ENCODE measurements at places on chromosomes 6 and 20.

GRCh38 chr20:53319716-53320115 is 273.9 kb downstream of the ZNF217 start:
- no peak for DNase-seq

DNA sequence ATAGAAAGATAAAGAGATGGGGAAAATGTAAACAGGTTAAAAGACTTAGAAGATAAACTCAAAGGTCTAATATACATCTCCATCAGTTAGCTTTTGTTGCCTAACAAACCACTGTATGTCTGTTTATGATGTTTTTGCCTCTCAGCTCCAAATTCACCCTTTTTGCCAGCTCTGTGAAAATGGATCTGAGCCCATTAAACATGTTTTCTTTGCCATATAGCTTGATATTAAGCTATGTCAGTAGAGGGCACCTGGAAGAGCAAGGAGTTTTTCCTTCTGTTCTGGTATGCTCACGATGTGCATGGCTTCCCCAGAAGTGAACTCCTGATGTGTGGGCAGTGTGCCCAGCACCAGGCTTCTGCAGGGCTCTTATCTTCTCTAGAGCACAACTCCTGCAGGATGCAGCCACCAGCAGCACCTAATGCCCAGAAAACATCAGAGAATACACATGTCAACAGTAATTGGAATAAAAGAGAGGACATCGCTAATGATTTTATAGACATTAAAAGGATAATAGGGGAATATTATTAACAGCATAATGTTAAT is 14.6 kb upstream of the SNX9 start:
- no peak for DNase-seq

DNA sequence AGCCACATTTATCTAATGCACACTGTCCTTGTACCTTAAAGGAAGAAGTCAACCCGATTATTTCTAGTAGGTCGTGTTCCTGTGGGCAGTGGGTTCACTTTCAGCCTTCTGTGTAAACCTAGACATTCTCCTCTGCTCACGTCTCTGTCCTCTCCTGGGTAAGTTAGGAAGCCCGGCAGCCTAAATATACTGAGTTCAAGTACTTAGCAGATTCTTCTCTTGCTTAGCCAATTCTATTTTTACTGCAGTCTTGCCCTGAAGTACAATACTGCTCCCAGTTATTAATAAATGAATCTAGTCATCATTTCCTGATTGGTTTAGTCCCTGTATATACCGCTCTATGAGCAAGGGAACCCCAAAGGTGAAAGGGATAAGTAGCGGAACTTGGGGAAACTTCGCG is 14.6 kb upstream of the GPR63 start:
- DNase-seq = no peak

GRCh38 chr6:138146544-138146943 is 15.2 kb upstream of the ARFGEF3 start:
- no peak for DNase-seq

- no peak for DNase-seq
These were observed 166.9 kb upstream of the RNF24 start for GRCh38 chr20:4181956-4182945.

GRCh38 chr6:69705954-69706353 is 90.9 kb downstream of the LMBRD1 start:
- DNase-seq = no peak

DNA sequence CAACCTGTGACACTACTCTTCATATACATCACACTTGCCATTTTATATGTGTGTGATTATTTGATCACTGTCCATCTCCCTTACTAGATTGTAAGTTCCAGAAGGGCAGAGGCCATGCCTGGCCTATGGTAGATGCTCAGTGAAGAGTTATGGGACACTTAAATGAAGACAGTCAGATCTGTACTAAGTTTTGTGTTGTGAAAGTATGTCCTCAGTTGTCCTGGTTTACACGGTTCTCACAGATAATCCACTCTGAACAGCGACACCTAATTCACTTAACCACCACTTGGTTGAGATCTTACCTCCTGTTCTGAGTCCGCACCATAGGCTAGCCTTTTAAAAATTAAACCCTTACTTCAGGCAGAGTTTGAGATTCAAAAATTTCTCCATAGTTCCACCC is 434.1 kb upstream of the SOX4 start:
- DNase-seq = no peak

DNA sequence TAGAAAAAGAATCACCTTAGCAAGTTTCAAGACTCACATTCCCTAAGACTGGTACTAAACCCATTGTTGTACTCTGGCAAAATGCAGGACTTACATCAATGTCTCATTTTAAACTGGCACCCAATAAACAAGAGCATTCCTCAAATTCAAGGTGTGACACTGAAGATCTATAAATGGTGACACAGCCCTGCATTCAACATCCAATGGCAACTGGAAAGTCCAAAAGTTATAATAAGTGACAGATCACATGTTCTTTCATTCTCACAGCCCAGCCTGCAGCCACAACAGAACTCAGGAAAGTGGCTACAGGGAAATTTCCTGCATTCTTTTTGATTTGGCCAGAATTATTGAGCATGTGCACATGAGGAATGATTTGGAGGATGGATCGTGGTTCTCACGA is 57.5 kb downstream of the MBOAT1 start:
- DNase-seq = no peak

GRCh38 chr20:24771542-24772061 is 177.5 kb upstream of the CST7 start:
- no peak for DNase-seq

DNA sequence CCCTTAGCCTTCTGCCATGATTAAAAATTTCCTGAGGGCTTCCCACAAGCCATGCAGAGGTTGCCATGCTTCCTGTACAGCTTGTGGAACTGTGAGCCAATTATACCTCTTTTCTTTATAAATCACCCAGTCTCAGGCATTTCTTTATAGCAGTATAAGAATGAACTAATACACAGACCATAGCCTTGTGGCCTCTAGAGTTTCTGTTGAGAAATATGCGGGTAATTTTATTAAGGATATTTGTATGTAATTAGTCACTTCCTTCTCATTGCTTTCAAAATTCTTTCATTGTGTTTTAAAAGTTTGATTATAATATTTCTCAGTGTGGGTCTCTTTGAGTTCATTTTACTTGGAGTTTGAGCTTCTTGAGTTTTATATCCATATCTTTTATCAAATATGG is 484.9 kb downstream of the COL12A1 start:
- DNase-seq = peak; percentile 12
